Effector CD8-positive, alpha-beta T cell (primary cell): ENCODE measurements at places on chromosomes 1 and 21.

- no peak for DNase-seq
These were observed 101.9 kb upstream of the SOD1 start for GRCh38 chr21:31557421-31558188.

GRCh38 chr1:93980320-93981273 is 71.4 kb upstream of the GCLM start:
- DNase-seq = no peak

GRCh38 chr1:245153552-245154428 is 995 bp upstream of the KIF26B start:
- no peak for DNase-seq

DNA sequence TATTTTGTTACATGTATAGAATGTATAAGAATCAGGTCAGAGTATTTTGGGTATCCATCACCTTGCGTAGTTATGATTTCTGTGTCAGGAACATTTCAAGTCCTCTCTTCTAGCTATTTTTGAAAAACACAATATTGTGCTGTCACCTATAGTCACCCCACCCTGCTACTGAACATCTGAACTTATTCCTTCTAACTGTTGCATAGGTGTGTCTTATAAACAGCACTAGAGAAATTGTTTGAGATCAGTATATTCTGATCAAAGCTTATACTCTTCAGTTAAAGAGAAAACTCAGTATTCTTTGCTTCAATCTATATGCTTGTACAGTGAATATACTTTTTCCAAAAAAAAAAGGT is 96.0 kb downstream of the ASH1L start:
- no peak for DNase-seq

DNA sequence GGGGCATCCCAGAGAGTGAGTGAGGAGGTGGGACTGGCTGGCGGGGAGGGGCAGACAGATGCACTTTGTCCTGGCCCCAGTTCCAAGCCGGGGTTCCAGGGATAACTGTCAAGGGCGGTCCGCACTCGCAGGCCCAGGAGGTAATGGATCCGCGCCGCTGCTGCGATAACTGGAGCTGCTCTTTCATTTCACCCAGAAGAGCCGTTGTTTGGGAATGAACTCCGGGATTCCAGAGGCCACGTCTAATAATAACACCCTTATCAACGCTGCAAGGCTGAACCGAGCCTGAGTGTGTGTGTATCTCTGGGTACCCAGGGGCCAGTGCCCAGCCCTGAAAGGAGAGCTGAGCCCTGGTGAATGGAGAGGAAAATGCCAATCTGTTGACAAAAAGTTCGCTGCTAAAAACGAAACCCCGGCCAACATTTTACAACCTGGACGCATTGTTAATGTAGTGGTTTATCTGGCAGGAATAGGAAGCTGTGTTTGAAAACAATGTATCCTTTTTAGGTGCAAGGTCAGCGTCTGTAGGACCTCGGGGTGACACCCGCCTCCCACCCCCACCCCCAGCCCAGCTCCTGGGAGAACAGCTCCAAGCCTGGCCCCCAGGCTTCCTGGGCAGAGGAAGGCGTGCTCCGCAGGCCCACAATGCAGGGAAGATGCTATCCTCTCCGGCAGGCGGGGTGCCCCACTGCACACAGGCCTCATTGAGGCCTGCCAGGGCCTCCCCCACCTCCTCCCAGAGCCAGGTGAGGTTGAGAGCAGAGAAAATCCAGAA is 119.7 kb downstream of the PROX1 start:
- no peak for DNase-seq

DNA sequence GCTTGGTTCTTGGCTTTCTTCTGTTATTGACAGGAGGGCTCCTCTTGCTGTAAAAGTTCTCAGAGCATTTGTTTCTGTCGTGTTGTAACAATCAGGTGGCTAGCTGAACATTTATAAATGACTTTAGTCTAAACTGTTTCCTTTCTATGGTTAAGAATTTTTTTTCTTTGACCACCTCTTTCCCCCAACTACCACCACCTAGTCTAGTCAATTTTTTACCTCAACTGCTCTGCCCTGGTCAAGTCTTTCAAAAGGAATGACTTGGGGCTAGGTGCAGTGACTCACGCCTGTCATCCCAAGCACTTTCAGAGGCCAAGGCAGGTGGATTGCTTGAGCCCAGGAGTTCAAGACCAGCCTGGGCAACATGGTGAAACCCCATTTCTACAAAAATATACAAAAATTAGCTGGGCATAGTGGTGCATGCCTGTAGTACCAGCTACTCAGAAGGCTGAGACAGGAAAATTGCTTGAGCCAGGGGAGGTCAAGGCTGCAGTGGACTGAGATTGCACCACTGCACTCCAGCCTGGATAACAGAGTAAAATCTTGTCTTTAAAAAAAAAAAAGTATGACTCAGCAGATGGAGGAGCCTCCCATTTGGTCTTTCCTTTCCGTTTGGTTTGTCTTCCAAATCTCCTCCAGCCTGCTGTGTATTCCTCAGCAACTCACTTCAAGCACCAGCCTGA is 40.7 kb downstream of the MAP3K21 start:
- DNase-seq = no peak

DNA sequence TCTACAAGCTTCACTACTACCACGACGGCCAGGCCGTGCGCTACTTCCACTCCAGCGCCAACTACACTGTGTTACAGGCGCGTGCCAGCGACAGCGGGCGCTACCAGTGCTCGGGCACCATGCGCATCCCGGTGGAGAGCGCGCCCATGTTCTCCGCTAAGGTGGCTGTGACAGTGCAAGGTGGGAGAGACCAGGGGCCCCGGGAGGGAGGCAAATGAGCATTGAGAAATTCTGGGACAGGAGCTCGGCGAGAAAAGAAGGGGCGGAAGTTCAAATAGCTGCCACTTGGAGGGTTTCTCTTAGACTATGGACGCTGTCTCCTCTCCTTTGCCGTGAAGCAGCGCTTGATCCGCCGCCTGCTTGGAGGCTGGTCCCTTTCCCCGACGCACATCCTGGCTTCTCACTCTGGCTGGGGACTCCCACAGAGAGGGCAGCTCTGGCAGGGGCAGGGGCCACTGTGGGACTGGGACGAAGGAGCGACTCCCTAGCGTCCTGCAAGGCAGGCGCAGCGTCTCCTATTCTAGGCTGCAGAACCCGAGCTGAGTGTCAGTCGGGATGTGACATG is 4.6 kb downstream of the FCRLB start:
- no peak for DNase-seq
